ENCODE measurements at places on chromosomes 11 and 22. TPM values are rescaled to one million over a fixed set of nuclear protein-coding genes. Genes with fewer than 3 reads are reported as not detected.

DNA sequence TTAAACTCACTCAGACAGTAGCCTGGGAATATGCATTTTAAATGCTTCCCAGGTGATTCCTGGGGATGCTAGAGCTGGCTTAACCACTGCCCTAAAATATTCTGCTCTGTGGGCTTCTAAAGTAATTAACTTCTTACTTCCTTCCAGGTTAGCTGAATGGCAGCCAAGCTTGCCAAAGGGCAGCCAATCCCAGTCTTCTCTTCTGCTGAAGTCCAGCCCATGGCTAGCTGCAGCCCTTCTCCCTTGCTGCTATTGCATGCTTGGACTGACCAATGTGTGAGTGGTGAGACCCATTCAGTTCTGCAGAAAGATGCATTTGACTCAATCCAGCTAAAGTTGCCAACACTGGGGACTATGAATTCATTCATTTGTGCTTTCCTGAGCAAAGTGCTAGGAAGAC, 411.9 kb downstream of the SOX6 start:
- DNase-seq, result no peak

DNA sequence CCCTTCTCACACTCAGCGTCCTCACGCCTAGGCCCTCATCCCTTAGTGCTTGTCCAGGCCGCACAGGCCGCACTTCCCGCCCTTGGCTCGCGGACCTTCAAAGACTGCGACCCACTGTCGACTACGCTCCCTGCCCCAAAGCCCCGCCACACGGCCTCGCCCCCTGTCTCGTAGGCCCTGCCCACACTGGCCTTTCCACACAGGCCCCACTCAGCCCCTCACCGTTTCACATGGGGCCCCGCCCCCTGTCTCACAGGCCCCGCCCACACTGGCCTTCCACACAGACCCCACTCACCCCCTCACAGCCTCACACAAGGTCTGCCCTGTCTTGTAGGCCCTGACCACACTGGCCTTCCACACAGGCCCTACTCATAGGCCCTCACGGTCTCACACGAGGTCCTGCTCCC, 11.0 kb downstream of the NRXN2 start:
- DNase-seq, result no peak

DNA sequence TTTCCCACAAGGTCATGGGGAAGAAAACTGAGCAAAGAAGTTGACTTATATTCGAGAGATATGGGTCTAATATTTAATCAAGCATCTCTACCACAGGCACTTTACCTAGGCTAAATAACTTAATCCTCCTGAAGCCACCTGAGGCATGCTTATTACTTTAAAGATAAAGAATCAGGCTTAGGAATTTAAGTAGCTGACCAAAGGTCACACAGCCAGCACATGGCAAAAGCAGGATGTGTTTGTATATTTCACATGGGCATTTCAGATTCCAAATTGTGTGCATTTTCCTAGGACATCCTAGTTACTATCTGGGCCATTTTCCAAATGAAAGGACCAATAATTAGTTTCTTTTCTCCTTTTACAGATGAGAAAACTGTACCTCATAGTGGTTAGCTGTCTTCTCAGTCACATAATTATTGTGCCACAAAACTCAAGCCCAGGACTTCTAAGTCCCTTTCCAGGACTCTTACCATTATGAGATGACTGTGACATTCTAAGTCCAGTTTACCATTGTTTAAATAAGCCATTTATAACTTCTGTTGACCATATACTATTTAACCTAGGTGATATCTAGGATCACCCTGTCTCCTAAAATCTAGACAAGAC, 112.1 kb upstream of the ZC3H12C start:
- no peak for DNase-seq

GRCh38 chr22:46443850-46444389, 93.5 kb downstream of the CELSR1 start:
- no peak for DNase-seq

GRCh38 chr11:33932721-33933120, 40.8 kb upstream of the LMO2 start:
- DNase-seq, result no peak

DNA sequence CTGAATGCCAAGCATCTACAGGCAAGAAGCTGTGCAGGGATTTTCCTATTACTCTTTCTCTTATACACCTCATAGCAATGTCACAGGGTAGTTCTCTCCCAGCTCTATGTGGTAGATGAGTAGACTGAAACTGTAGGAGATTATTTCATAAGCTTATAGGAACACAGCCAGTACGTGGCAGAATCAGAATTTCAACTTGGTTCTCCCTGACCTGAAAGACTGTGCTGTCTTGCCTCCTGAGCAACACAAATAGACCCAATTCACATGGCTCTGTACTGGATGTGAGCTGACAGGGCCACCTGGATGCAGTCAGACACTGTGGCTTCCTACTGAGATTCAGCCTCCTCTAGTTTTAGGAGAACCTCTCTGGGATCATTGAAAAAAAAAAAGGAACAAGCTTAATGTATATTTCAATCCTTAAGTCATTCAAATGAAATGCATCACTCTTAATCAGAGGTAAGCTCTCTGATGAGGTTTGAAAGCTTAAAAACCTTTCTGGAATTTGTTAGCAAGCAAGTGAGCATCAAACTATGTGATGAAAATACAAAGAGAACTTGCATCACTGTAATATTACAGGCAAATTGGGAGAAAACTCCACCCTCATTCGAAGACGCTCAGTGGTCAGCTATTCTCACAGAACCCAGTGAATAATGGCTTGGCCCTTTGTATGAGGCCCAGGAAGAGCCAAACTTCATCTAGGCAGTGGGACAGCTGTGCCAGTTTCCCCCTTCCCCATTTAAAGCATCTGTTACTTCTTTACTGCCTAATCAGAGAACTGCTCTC, 1039.3 kb downstream of the NTM start:
- no peak for DNase-seq

Gene UBQLN3
- total RNA-seq, result 0.31 TPM

GRCh38 chr11:11605821-11606450, 15.9 kb downstream of the GALNT18 start:
- DNase-seq, result no peak

DNA sequence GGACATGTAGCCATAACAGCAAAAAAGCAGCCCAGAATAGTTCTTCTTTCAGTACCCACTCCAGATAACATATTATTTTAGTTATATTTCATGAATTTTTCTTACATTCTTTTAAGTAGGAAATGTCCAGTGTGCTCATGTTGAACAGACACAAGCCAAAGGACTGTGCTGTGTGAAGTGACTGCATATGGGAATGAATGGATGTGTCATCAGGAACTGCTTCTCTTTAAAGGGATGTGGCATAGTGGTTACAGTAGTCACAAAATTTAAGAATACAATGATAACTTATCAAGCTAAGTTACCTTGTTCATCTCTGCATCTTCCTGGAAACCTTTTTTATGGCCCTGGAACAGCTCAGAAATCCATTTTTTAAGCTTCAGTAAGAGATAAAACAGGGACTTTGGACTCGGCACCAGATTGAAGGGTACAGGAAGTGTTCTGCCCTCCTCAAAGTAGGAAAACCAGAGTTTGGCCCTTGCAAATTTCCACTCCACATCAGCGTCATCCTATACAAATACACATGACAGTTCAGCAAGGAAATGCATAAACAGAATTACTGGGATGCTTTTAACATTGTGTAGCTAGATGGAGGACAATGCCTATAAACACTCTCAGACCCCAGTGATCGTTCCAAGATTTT, 112.8 kb downstream of the TRPC6 start:
- no peak for DNase-seq

Gene TRIM51
- total RNA-seq, result not detected

DNA sequence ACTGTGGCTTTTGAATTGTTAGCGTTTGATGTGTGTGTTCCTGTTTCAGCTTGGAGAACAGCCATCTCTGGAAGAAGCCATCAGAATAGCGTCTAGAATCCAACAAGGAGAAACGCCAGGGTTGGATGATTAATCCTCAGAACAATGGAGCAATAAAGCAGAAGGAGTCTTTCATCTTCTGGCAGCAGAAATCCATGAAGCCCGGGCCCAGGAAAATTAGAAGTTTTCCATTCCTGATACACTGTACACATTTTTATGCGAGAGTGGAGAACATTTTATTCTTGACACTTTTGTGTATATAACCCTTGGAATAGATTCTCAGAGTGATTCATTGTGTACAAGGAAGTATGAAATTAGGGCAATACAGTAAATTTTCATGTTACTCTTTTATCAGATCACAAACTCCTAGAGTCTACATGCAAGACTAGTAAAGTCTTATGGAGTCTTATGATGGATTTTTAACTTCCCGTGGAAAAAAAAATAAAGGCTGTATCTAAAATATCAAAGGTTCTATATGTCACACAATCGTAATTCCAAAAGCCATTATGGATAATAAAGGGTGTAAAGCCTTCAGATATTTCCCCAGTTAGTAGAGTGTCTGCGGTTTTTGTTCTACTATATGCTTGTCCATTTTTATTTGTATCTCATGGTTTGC, 45.9 kb upstream of the WEE1 start:
- no peak for DNase-seq

GRCh38 chr11:65556470-65557279, 1.5 kb downstream of the LTBP3 start:
- DNase-seq, result no peak

DNA sequence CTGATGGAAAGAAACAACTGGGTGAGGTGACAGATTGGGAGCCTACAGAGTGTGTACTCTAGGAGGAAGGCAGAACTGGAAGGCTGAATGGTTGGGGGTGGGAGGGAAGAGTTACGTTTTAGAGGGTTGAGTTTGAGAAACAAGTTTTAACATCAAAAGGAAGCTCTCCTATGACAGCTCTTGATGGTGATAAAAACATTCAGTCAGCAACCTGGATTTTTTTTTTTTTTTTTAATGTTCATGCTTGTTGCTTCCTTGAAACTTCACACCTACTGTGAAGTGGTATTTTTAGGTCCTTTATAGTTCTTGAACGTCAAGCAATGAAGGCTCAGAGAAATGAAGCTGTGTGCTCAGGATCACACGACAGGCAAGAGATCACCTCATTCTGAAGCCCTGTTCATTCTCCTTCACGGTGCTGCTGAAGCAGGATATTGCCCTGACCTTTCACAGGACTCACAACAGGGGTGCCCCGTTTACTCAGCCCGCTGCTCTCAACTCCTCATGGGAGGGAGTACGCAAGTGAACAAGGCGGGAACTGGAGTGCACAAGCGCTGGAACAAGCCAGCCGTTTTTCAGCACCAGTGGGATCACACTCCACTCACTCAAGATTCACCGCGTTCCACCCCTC, 1.6 kb upstream of the TMEM109 start:
- no peak for DNase-seq

GRCh38 chr22:42581762-42582716, 28.3 kb downstream of the SERHL2 start:
- DNase-seq, result peak; percentile 81

Gene OR4A16
- not detected for total RNA-seq

DNA sequence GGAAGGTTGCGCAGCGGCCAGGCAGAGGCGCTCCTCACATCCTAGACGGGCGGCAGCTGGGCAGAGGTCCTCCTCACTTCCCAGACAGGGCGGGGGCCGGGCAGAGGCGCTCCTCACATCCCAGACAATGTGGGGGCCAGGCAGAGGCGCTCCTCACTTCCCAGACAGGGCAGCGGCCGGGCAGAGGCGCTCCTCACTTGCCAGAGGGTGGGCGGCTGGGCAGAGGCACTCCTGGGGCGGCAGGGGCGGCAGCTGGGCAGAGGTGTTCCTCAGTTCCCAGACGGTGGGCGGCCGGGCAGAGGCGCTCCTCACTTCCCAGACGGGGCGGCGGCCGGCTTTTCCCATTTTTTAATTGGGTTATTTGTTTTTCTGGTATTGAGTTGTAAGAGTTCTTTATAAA, 20.2 kb upstream of the PTS start:
- DNase-seq, result no peak

DNA sequence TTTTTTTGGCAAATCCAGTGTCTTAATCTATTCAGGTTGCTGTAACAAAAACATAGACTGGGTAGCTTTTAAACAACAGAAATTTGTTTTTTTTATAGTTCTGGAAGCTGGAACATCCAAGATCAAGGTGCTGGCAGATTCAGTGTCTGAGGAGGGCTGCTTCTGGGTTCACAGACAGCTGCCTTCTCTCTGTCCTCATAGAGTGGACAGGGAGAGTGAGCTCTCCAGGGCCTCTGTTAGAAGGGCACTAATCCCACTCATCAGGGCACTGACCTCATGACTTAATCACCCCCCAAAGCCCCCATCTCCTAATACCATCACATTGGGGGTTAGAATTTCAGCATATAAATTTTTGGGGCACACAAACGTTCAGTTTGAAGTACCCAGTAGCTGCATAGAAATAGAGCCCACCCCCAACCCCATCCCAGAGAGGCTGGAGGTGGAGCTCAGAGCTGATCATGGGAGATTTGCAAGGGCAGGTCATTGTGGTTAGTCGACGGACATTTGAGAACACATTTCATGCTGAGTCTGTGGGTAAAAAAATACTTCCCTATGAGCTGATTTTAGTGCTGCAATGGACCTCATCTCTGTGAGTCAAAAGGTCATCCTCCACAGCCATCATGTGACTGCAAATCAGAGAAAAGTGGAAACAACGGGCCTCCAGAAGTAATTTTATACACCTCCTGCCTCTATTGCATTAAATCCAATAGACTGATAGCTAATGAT, 203.1 kb upstream of the CADM1 start:
- peak; percentile 22 for DNase-seq

- DNase-seq, result no peak
Measured at GRCh38 chr11:71215425-71215965, 36.9 kb downstream of the SHANK2 start.

Gene APOBEC3B
- total RNA-seq, result 3.7 TPM

GRCh38 chr11:124915541-124916369, 3.3 kb upstream of the HEPN1 start:
- DNase-seq, result no peak

GRCh38 chr11:10695833-10696232, 2.3 kb upstream of the IRAG1 start:
- no peak for DNase-seq

- DNase-seq, result no peak
Measured at GRCh38 chr11:91082255-91082654, 859.4 kb upstream of the CHORDC1 start.

DNA sequence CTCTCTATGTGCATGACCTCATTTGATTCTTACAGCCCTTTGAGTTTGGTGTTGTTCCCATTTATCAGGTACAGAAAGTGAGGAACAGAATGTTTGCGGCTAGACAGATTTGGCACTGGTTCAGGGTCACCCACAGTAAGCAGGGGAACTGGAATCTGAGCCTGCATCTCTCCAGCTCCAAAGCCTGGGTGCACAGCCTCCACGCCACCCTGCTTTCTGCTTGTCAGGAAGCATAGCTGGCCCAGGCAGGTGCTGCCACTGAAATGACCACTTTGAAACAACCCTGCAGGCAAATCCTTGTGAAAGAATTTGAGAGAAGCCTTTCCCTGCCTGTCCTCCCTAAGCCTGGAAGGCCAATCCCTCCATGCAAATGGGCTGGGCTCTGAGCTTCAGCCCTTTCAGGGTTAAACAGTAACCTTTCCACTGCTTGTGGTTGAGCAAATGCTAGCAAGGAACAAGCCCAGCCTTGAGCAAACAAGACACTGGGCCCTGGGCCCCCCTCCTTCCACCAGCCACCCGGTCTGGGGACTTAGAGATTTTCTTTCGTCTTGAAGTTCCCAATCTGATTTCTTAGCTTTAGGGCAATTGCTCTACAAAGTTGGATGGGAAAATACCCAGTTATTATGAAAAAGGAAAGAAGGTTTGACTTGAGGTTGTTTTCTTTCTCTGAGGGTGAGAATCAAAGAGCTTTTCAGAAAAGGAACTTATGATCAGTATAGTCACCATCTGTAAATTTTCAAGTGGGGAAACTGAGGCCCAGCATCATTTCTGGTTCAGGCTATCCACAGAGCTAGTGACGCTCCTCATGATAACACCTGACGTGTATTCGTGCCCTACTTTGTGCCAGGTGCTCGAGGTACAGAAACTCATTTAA, 19.4 kb downstream of the EHF start:
- peak; percentile 80 for DNase-seq

Gene DEUP1
- total RNA-seq, result 0.28 TPM

Gene PNPLA5
- not detected for total RNA-seq

Gene MIOX
- 0.50 TPM for total RNA-seq

Measured in pancreas (tissue), 10 donors.